Fibroblast of skin of right quadriceps (primary cell): ENCODE measurements at places on chromosomes 1 and 21.

DNA sequence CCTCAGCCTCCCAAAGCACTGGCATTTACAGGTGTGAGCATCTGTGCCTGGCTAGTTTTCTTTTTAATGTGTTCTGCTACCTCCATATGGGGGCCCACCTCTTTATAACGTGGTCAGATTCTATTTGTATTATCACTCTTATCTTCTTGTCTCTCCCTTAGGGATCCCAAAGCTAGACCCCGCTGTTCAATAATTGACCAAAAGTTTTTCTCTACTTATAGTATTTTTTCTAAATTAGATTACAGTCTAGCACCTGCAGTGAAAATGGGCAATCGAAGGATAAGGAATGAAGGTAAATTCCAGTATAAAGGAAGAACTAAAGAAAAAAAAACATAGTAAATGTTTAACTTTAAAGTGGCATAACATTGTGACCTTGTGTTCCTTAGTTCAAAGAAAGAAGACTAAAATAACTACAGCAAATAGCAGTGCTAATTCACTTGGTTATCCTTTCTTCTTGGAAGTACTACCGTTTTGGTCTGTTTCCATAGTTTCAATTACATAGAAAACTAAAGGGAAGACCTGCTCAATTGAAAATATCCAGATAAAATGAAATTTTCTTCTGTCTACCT, 24.1 kb downstream of the NFYC start:
- DNase-seq: no peak

- no peak for DNase-seq
These were observed 7.0 kb downstream of the CLCN6 start for GRCh38 chr1:11813021-11813420.

GRCh38 chr1:173508541-173508940, 31.4 kb downstream of the PRDX6 start:
- no peak for DNase-seq

GRCh38 chr21:44931137-44931500, 8.7 kb upstream of the SLX9 start:
- DNase-seq: peak; percentile 83

DNA sequence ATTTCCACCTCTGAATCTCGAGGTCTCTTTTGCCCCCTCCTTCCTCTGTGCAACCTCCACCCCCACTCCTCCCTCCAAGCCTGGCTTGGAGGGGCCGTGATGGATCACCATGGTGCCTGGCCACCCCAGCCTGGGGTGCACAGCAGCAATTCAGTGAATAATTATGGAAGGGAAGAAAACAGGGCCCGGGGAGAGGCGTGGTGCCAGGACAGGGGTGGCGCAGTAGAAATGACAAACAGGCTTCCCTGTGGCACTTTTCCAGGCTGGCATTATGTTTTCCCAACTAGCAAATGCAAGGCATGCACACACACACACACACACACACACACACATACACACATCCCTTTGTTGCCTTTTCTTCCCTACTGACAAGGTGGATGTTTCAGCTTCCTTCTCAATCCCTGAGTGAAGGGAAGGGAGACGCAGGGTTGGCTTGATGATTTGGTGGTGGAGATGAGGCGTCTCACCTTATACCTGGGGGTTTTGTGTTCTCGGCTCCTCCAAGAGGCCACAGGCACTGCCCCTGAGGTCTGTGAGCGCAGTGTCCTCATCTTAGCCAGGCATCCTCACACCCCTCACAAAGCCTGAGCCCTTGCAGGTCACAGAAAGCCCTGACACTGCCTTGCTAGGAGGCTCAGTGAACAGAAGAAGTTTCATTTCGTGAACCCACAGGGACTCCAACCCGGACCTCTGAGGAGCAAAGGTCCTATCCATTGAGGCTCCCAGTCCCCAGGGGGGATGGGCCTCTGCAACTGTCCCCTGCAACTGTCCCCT, 215.8 kb downstream of the MATN1 start:
- no peak for DNase-seq

DNA sequence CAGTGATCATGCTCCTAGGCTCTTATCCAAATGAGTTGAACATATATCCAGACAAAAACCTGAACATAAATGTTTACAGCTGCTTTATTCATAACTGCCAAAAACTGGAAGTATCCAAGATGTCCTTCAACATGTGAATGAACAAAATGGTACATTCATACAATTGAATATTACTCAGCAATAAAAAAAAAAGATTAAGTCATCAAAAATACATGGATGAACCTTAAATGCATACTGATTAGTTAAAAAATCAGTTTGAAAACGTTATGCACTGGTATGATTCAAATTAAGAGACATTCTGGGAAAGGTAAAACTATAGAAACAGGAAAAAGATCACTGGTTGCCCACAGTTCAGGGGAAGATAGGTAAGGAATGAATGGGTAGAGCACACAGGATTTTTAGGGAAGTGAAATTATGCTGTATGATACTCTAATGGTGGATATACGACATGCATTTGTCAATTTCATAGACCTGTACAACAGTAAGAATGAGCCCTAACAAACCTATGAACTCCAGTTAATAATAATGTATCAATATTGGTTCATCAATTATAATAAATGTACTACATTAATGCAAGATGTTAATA, 3.1 kb downstream of the LRRC40 start:
- DNase-seq: no peak

DNA sequence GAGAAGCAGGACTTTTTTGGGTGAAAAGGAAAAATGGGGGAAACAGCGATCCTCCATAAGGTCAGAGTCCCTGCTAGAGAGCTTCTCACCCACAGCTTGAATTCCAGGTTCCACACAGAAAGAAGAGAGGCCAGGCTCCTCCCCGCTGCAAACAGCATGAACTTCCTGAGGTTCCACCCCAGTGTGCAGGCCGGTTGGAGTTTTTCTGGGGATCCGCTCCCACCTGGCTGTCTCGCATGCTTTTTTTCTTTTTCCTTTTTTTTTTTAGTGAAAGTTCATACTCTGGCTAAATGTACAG, 595.1 kb upstream of the ZP4 start:
- DNase-seq: peak; percentile 23
